Activated T-helper 1 cell treated with anti-CD3 and anti-CD28 coated beads, Interleukin-12 subunit alpha, Interleukin-12 subunit beta, Interleukin-2, Interleukin-4 antibody, amounts not matched to agents 30 ng/mL and 10 ng/mL and 1 ng/mL, durations not matched to agents 14 hours and 24 hours and 36 hours (primary cell): ENCODE measurements at places on chromosomes 11 and 22. TPM values are rescaled to one million over a fixed set of nuclear protein-coding genes. Genes with fewer than 3 reads are reported as not detected.

Gene DEFB108B
- total RNA-seq, result not detected in 2 replicates

Gene SCN4B
- 0.08 TPM in 1 of 2 replicates, not detected in the other for total RNA-seq

- peak; percentile 42 for DNase-seq
Observed at GRCh38 chr11:8328848-8329330, 65.2 kb upstream of the LMO1 start.

DNA sequence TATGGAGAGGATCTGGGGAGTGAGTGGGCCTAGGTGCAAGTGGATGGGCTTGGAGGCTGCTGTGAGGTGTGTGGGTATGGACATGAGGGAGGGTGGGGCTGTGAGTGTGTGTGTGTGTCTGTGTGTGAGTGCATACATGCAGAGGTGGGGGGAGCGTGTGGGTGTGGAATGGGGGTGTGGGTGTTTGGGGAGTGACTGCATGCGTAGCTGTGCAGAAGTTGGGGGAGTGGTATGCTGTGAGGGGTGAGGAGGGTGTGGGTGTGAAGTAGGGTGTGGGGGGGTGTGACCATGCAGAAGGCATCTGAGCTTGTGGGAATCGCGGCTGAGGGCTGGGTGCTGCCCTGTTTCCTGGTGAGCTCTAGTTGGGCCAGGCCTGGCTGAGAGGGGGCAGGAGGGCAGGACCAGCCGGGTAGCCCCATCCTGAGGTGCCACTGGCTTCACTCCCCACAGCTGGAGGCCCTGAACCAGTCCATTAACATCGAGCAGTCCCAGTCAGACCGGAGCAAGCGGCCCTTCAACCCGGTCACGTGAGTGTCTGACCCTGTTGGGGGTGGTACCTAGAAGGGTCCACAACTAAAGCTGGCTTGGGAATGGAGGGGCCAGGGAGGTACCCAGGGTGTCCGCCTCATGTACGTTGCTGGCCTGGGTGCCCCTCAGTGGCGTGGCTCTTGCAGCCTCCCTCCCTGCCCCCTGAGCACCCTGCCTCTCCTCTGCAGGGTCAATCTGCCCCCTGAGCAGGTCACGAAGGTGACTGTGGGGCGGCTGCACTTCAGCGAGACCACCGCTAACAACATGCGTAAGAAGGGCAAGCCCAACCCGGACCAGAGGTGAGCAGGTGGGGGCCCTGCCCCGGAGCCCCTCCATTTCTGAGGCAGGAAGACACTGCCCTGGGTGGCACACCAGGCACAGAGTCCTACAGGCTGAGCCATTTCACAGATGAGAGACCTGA is 16.5 kb downstream of the TMEM258 start:
- no peak for DNase-seq

GRCh38 chr11:42319921-42320320 is 860.5 kb upstream of the LRRC4C start:
- no peak for DNase-seq
